ENCODE measurements at places on chromosomes 16 and 17.
A peak's percentile ranks its signal among the peaks of the same experiment; 100 is the strongest.

DNA sequence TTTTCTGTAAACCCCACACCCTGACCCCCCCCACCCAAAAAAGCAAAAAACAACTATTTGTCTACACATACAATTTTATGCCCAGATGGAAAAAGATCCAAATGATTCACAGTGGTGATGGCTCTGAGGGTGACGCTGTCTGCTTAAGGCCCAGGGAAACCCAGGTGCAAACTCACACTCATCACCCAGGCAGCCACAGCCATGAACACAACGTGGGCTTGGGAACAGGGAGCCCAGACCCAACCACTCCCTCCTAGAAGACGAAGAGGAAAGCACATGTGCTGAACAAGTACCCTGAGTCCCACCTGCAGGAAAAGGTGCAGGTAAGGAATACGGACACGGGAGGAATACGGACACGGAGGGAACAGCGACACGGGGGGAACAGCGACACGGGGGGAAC, 5.4 kb downstream of the HBQ1 start:
- no peak for DNase-seq

DNA sequence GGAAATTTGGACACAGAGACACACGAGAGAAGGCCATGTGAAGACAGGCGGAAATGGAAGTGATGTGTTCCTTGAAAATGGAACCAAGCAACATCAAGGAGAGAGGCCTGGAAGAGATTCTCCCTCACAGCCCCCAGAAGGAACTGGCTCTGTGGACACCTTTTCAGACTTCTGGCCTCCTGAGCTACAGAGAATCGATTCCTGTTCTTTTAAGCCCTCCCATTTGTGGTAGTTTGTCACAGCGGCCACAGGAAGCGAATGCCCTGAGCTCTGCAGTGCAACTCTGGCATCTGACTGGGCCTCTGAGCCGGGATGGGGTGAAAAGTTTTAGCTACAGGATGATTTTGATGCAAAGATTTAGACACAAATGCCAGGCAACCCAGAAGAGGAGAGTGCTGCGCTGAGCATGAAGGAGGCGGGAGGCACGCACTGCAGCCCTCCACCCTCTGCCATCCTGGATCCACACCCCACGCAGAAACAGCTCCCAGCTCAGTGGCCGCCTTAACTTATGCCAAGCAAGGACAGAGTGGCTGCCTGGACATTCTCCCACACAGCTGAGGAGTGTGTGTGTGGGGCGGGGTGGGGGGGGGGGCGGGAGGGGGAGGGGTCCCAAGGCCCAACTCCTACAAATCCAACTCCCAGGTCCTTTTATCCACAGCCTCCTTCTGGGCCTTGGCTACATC, 2.2 kb downstream of the TIMP2 start:
- DNase-seq, result no peak

- no peak for DNase-seq
Observed at GRCh38 chr17:73394512-73395450, 83.0 kb upstream of the CDC42EP4 start.

DNA sequence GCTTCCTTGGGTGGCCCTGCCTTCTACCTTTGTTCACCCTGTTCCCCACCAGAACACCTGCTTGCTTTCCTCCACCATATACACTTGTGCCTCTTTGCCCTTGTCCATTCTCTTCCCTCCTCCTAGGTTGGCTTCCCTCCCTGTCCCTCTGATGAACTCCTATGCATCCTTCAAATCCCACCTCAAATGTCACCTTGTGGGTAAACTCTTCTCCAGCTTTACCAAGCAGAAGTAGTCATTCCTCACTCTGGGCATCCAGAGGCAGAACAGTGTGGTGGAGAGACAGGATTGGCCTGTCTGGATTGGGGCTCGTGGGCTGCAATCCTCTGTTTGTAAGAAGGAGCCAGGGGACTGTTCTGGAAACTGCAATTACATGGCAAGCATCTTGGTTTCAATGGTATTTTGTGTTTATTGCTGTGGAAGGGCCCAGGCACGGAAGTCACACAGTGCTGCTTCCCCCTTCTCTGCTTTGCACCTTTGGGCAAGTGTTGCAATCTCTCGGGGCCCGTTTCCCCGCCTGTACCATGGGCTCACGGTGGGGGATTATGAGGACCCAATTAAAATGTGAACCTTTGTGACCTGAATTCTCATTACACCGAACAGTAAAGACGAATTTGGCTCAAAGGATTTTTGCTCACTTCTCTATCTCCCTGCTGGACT, 21.9 kb upstream of the NXPH3 start:
- DNase-seq, result no peak

- no peak for DNase-seq
Observed at GRCh38 chr16:56631832-56632155, 665 bp upstream of the MT1M start.

- DNase-seq, result no peak
Observed at GRCh38 chr17:43532581-43532980, 13.6 kb downstream of the ETV4 start.

- DNase-seq, result no peak
Observed at GRCh38 chr17:39751016-39751543, 13.3 kb downstream of the GRB7 start.

- no peak for DNase-seq
Observed at GRCh38 chr16:48687421-48688038, 77.5 kb upstream of the N4BP1 start.

DNA sequence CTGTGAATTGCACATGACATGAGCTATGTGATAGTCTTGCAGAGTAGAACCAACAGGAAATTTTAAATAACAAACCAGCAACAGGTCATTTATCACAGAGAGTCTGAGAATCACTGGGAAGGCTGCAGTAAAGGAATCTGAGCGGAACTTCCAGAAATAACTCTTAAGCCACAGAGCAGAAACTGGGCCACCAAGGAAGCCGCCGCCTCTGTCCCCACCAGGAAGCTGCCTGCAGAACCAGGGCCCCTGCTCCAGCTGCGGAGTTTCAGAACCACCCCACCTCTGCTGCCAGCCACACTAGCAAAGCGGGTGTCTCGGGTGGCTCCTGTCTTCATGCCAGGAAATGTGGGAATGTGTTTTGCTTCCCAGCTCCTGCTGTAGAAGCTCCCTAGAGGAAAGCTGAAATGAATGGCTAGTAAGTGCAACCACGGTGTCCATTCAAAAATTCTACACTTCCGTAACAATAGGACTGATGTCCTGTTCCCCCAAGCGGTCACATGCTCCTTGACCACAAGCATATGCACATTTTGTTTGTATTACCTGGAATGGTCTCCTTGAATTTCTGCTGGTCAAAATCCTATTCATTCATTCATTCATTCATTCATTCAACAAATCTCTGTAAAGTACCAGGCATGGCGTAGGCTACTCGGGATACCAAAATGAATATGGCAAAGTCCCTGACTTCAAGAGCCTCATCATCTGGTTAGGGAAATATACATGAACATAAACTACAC, 7.7 kb upstream of the ITPRIPL2 start:
- DNase-seq, result no peak

DNA sequence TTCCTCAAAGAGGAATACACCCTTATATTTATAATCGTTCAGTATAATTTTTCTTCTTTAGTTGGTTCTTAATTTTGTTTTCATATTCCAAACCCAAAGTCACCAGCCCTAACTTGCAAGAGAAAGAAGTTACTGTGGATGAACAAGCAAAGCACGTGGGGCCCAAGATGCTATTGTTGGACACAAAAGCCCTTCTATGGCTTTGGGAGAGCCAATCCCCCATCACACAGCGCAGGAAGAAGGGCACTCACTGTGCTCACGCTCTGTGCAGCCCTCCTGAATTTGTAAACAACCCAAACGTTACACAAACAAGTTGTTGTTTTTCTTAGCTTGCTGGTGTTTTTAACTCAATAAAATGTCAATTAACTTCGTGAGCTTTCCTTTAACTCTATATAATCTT, 22.5 kb downstream of the SPPL2C start:
- DNase-seq, result no peak

GRCh38 chr16:48365601-48366164, 19.5 kb downstream of the SIAH1 start:
- no peak for DNase-seq

GRCh38 chr17:11578998-11579397, 19.3 kb upstream of the DNAH9 start:
- no peak for DNase-seq

DNA sequence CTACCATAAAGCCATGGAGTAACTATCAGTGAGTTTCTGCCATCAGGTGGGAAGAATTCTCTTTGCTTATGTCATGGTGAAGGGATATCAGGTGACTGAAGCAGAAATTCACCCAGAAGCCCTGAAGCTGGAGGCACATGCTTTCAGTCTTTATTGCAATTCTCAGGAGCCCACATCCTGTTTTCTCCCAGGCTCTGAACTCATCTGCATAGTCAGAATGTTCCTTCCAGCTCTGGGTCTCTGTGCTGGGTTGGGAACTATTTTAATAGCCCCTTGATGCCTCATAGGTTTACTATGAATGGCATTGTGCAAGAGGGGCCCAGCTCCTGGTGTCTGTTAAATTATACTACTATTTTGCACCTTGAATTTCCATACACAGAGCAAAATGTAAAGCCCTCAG, 198.4 kb upstream of the SOX9 start:
- DNase-seq, result no peak

DNA sequence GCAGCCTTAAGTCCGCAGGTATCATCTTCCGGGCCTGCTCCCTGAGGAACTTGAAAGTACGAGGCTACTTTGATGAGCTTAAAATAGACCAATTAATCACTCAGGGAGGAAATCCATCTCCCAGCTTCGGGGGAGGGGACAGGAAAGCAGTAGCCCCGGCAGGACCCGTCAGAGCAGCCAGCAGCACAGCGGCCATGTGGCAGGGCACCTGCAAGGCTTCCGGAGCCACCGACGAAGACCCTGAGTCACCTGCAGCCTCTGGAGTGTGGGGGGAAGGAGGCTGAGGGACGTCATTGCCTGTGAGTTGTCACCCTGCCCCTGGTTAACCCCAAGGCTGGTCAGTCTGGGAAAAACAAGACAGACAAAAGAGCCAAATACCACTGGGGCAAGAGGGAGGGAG, 4.4 kb upstream of the CYB561 start:
- no peak for DNase-seq

DNA sequence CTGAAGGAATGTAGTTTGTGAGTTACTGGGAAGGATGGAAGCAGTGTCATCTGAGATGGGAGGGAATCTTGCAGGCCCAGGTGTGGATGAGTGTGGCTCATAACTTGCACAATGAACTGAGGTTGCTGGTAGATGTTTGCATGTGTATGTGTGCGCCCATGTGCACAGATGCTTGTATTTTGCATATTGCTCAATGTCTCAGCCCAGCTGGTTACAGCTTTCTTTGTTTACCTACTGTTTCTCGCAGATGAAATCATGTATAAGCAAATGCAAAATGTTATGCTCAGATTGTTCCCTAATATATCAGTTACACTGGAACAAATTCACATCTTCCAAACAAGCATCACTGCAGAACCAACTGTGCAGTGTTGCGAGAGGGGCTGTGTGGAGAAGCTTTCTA, 452.2 kb upstream of the EEF2KMT start:
- DNase-seq, result no peak

DNA sequence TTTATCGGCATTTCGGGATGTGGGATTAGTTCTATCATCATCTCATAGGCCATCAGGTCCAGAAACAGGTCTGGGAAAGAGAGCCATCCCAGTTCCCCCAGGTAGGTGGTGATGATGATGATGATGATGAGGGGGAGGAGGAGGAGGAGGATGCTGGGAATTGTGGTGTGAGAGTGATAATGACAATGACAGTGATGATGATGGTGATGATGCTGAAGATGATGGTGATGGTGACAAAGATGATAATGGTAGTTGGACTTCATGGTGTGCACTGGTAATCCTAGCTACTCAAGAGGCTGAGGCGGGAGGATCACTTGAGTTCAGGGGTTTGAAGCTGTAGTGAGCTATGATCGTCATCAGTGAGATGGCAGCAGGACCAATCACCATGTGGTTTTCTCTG, 16.3 kb upstream of the GCSH start:
- DNase-seq, result no peak

DNA sequence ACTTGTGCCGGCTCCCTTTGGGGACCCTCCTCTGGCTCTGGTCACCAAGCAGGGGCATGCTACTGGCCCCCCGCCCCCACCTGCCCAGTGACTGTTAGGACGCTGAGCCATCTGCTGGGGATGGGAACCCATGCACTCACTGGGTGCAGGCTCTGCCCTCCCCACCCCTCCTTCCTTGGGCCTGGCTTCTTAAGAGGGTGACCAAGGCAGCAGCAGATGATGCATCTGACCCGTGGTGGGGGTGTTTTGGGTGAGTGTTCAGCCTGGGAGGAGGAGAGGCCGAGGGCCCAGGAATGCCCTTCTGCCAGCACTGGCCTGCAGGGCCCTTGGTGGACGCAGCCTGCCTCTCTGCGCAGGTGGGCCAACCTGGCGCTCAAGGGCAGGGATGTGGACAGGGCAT, 19.2 kb upstream of the MTSS2 start:
- DNase-seq, result no peak

GRCh38 chr16:69310653-69311532, at the start of gene VPS4A:
Gene VPS4A, plus strand, starts transcription at chr16:69311350. Its CDS starts 162 bp downstream, at chr16:69311512.
- DNase-seq, result peak; percentile 45

- DNase-seq, result no peak
Observed at GRCh38 chr17:65956814-65957213, 235.1 kb downstream of the CEP112 start.

- no peak for DNase-seq
Observed at GRCh38 chr17:2011411-2012371, 13.4 kb downstream of the RTN4RL1 start.

- DNase-seq, result no peak
Observed at GRCh38 chr17:40459636-40460603, 16.7 kb downstream of the IGFBP4 start.

DNA sequence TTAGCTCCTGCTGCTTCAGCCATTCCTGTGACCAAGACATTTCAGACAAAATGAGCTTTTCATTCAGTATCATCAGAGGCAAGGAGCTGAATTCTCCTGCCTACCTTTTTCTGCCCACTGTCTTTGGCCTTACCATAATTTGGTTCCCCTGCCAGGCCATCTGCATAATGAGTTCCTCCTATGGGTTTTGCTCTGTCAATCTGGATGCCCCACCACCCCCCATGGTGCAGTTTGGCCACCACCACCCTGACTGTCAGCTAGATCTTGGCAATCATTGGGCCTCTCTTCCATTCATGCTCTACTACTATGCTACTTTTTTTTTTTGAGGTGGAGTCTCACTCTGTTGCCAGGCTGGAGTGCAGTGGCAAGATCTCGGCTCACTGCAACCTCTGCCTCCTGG, 169.2 kb upstream of the ZKSCAN2 start:
- DNase-seq, result no peak

DNA sequence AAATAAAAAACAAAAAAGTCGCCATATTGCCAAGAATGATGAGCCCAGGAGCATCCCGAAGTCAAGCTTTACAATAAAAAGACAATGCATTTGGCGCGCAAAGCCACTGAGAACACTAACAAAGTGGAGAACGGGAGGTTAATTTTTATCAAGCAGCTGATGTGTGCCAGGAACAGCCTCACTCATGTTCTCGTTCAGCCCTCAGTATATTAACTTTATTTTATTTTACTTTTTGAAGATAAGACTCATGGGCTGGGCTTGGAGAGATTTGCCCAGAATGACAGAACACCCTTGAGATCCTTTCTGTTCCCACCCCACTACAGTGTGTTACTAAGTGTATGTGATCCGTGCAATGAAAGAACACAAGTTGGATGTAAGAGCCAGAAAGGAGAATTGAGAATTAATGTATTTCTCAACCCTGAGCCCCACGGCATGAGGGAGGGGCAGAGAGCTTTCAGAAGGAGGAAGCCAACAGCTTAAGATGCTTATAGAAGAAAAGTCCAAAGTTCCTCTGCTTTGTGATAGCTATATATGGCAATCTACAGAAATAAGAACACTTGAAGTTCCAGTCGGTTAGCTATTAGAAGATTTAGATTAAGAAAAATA, 48.4 kb downstream of the COTL1 start:
- DNase-seq, result no peak
